Activated CD4-positive, alpha-beta memory T cell treated with anti-CD3 and anti-CD28 coated beads for 36 hours (primary cell): ENCODE measurements at places on chromosomes 4 and X. TPM values are rescaled to one million over a fixed set of nuclear protein-coding genes. Genes with fewer than 3 reads are reported as not detected.

Gene NSG1
- 9.1 TPM for total RNA-seq

DNA sequence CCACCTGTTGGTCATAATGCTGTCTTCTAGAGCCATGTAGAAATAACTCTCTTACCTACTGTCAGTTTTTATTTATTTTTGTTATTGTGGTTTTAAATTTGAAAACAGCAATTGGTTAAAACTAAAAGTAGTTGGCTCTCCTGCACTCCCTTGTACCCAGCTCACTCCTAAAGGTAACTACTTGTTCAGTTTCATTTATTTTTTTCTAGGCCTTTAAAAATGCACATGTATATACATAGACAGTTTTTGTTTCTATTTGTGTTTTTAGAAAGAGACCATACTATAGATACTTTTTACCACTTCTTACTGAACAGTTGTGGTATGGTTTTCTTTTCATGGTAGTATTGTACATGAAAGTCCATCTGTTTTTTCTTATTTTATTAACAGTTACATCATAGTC, 16.8 kb downstream of the SMAD1 start:
- no peak overlapping the region for H3K4me3 ChIP-seq
- H3K4me1 ChIP-seq: no peaks in the 10 kb centered on the region
- peaks cover 8% of the 10 kb centered on the region for H3K27me3 ChIP-seq
- H3K27ac ChIP-seq: no peak overlapping the region
- H3K36me3 ChIP-seq: no peaks in the 10 kb centered on the region

- no peaks in the 10 kb centered on the region for H3K4me1 ChIP-seq
- H3K4me3 ChIP-seq: no peak overlapping the region
- H3K27me3 ChIP-seq: no peaks in the 10 kb centered on the region
Observed at GRCh38 chrX:11321986-11322385, 28.8 kb downstream of the AMELX start.

DNA sequence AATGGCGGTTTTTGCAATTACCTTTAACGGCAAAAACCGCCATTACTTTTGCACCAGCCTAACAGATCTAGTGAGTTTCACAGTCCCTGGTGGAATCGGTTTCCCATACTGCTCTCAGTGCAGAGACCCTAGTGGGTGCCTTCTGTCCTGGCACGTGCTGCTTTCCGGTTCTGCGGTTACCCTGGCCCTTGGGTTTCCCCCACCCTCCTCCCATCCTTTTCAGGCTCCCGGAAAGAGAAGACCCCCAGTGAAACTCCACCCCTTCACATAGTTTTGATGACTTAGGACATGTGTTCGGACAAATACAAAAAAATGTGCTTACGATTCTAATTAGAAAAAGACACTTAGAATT, 36.9 kb downstream of the NLGN3 start:
- no peaks in the 10 kb centered on the region for H3K27me3 ChIP-seq
- peak overlapping the region; percentile 86 for H3K4me3 ChIP-seq
- peaks cover 8% of the 10 kb centered on the region for H3K4me1 ChIP-seq
- H3K36me3 ChIP-seq: peaks cover 5% of the 10 kb centered on the region
- peak overlapping the region; percentile 99 for H3K27ac ChIP-seq
- DNase-seq: peak; percentile 69

DNA sequence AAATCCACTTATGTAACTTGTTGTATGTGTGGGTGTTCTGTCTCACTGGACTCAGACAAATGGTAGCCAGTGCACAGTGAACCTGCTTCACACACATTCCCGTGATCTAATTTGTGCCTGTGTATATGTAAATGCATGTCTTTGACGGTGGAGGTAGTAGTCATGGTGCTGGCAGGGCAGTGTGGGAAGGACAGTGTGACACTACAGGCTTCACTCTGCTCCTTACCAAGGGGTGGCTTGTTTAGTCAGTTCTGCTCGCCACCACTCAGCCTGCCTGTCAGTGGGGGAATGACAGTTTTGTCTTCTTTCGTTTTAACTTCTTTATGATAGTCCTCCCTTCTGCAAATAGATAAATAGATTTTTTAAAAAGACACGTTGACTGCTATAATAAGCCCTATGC, 17.7 kb upstream of the PAQR3 start:
- H3K4me1 ChIP-seq: no peaks in the 10 kb centered on the region
- no peak overlapping the region for H3K27ac ChIP-seq
- DNase-seq: no peak
- H3K36me3 ChIP-seq: no peaks in the 10 kb centered on the region

GRCh38 chr4:158850800-158851644, 82.2 kb downstream of the FNIP2 start:
- DNase-seq: no peak
- no peaks in the 10 kb centered on the region for H3K27me3 ChIP-seq

DNA sequence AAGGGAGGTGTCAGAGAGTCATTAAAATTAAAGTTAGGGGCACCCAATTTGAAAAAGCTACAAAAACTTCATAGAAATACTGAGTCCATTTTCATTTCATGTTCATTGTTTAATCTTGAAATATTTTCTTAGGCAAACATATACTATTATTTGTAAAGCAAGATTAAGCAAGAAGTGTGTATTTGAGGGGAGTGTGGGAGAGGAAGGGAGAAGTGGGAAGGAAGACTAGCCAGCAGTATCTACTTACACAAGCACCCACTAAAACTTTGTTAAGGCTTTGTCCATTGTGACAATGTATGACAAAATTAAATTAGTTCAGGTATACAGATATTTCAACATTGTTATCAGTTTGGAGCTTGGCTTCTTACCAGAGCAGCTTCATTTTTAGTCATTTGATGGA, 222.9 kb downstream of the ARHGAP24 start:
- H3K27ac ChIP-seq: no peak overlapping the region
- DNase-seq: no peak
- no peak overlapping the region for H3K4me3 ChIP-seq
- no peaks in the 10 kb centered on the region for H3K4me1 ChIP-seq
- H3K27me3 ChIP-seq: no peaks in the 10 kb centered on the region

DNA sequence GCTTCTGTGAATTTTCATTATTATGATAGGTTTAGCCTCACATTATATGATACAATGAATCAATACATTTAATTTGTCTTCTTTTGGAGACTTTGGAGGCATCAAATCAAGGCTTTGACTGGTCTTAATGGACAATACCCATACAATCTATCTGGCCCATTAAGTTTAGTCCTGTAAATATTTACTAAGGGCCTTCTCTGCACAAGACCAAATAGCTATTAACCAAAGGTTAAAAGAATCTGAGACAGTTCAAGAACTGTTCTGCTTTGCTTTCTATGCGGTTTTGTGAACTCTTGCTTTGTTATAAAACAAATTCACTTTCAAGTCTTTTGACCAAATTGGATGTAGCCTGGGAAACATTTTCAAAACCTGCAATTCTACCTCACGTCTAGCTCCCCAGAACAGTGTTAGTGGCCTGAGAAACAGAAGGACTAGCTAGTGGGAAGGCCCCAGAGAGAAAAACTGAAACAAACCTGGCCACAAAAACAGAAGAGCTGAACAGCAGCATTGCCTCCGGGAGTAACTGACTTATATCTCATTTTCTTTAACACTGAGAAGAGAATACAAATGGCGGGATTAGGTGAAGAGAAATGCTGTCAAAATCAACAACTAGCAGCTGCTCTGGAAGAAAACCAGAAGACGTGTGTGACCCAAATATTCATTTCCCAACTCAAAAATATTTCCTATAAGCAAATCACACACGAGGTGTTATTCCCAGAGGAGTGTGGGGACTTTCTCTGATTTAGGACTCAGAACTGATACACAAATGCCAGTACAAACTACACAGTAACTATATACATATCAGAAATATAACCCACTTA, 548 bp downstream of the TLR1 start:
- H3K4me1 ChIP-seq: peaks cover 35% of the 10 kb centered on the region
- peaks cover 41% of the 10 kb centered on the region for H3K36me3 ChIP-seq
- H3K27me3 ChIP-seq: no peaks in the 10 kb centered on the region
- peak; percentile 61 for DNase-seq

Gene SPANXB1
- not detected for total RNA-seq

Gene IQSEC2
- total RNA-seq: 0.39 TPM

- no peak overlapping the region for H3K27ac ChIP-seq
- no peaks in the 10 kb centered on the region for H3K4me1 ChIP-seq
- no peaks in the 10 kb centered on the region for H3K36me3 ChIP-seq
- no peaks in the 10 kb centered on the region for H3K27me3 ChIP-seq
Observed at GRCh38 chr4:164856396-164856795, 20.6 kb upstream of the APELA start.

Gene ASMTL
- 65.2 TPM for total RNA-seq

DNA sequence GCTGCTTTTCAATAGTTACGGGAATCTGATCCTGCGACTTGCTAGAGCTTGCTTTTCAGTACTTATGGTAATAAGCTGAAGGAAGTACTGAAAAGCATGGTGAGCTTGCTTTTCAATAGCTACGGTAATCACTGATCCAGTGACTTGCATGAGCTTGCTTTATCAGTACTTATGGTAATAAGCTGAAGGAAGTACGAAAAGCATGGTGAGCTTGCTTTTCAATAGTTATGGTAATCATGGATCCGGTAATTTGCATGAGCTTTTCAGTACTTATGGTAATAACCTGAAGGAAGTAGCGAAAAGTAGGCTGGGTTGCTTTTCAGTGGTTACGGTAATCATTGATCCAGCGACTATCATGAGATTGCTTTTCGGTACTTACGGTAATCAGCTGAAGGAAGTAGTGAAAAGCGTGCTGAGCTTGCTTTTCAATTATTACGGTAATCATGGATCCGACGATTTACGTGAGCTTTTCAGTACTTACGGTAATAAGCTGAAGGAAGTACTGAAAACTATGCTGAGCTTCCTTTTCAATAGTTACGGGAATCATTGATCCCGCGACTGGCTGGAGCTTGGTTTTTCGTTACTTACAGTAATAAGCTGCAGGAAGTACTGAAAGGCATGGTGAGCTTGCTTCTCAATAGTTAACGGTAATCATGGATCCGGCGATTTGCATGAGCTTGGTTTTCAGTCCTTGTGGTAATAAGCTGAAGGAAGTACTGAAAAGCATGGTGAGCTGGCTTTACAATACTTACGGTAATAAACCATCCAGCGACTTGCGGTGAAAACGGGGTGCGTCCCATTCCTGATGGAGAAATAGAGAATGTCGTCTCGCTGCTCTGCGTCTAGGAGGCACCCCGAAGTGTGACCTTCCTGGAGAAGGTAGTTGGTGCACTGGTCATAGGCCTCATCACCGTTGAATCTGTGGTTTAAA, 6.5 kb downstream of the CRLF2 start:
- peak; percentile 50 for DNase-seq
- no peaks in the 10 kb centered on the region for H3K36me3 ChIP-seq
- peak overlapping the region; percentile 30 for H3K27ac ChIP-seq
- H3K4me3 ChIP-seq: peak overlapping the region; percentile 62
- H3K27me3 ChIP-seq: peaks cover 3% of the 10 kb centered on the region

- no peaks in the 10 kb centered on the region for H3K4me1 ChIP-seq
- H3K27ac ChIP-seq: no peak overlapping the region
- no peaks in the 10 kb centered on the region for H3K36me3 ChIP-seq
- H3K27me3 ChIP-seq: peaks cover 2% of the 10 kb centered on the region
Observed at GRCh38 chr4:103719105-103719829, 518 bp downstream of the TACR3 start.

DNA sequence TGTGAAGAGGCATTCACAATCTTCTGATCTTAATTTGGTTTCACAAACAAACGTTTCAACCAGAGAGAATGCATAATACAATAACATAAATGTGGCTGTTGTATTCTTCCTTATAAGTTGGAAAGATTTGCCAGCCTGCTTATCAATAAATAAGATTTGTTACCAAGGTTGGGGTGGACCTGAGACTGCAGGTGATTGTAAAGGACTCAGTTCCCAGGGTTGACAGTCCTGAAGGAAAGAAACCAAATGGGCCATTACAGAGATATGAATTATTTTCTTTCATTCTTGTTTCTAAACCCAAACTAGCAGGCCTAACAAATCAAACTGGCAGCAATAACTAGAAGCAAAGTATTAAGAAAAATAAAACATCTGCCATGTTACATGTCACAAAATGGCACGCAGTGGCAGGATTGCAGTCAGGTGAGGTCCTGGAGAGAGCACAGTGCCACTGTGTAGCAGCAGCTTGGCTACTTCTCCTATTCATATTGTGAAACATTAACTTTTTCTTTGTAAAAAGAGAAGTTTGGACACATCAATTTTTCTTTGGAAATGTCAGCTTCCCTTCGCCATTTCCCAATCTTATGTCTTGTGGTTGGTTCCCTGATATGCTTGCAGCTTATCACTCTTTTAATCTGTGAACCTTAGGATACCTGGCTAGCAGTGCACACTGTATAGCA, 133.8 kb upstream of the EMCN start:
- no peak for DNase-seq
- no peaks in the 10 kb centered on the region for H3K4me1 ChIP-seq
- no peak overlapping the region for H3K27ac ChIP-seq
- peaks cover 2% of the 10 kb centered on the region for H3K27me3 ChIP-seq

Gene AVPR2
- not detected for total RNA-seq

Gene PGAM4
- 0.70 TPM for total RNA-seq

- peaks cover 12% of the 10 kb centered on the region for H3K36me3 ChIP-seq
- peaks cover 69% of the 10 kb centered on the region for H3K27me3 ChIP-seq
- peaks cover 15% of the 10 kb centered on the region for H3K4me1 ChIP-seq
- H3K4me3 ChIP-seq: no peak overlapping the region
- no peak for DNase-seq
Observed at GRCh38 chr4:173502282-173502681, 27.7 kb downstream of the HAND2 start.

DNA sequence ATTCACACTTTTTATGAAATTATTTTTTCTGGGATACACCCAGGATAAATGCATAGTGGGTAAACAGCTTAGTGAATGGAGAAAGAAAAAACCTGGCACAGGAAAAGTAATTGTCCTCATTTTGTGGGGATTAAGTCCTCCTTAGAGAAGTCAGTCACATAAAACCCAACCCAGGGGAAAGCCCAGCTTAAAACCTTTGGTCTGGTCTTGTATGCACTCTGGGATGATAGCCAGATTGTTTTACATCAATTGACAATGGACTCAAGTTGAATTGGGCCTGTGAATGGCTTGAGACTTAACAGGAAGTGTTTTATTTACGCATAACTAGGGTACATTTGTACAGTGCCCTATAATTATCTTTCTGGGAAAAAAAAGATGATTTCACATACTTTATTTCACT, 561.3 kb upstream of the GRIA3 start:
- H3K4me1 ChIP-seq: no peaks in the 10 kb centered on the region
- H3K27ac ChIP-seq: no peak overlapping the region
- DNase-seq: no peak

GRCh38 chrX:40012868-40013265, 84.9 kb downstream of the BCOR start:
- H3K4me3 ChIP-seq: peak overlapping the region; percentile 71
- peak; percentile 40 for DNase-seq
- no peaks in the 10 kb centered on the region for H3K36me3 ChIP-seq
- peak overlapping the region; percentile 66 for H3K27ac ChIP-seq
- peaks cover 18% of the 10 kb centered on the region for H3K4me1 ChIP-seq
- H3K27me3 ChIP-seq: peaks cover 20% of the 10 kb centered on the region

Gene SRP72
- 183 TPM for total RNA-seq

- H3K27me3 ChIP-seq: peaks cover 15% of the 10 kb centered on the region
- peaks cover 2% of the 10 kb centered on the region for H3K36me3 ChIP-seq
Observed at GRCh38 chr4:38310446-38311043, 350.3 kb downstream of the PTTG2 start.
